ENCODE measurements at places on chromosomes 3 and 15.

DNA sequence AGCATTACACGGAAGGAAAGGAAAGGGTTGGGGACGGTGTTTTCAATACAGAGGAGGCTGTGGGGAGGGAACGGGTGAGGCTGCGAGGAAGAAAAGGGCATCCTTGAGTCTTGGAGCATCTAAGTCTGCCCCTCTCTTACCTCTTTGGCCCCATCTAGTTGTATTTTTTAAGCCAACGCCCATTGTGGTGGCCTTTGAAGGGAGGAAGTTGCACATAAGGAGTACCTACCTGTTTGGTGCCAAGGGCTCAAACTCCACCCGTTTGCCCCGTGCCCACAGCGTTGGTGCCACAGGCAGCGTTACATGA, 146.1 kb upstream of the UMPS start:
- DNase-seq = no peak

GRCh38 chr3:14392803-14393319, 9.5 kb upstream of the SLC6A6 start:
- DNase-seq = no peak

GRCh38 chr3:54065140-54065539, 57.2 kb upstream of the CACNA2D3 start:
- no peak for DNase-seq

DNA sequence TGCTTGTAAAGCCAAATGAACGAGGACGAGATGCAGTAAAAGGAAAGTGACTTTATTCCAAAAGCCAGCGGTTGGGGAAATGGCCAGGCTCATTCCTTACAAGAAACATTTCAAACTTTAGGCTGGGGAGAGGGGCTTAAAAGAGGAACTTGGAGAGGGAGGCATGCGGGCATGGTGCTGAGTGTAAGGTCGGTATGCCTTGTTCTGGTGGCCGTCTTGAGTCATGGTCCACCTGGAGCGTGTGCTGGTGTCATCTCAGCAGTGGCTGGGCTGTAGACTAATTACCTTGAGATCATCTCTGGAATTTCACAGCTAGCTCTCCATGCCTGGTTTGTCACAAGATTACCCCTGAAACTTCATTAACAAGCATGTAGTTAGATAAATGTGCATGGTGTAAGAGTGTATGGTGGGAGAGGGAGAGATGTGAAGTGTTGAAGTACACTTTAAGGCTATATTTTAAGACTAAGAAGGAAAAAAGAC, 156.4 kb upstream of the PFN2 start:
- no peak for DNase-seq

- DNase-seq = no peak
These were observed 32.0 kb upstream of the PPP4R2 start for GRCh38 chr3:72964633-72965032.

DNA sequence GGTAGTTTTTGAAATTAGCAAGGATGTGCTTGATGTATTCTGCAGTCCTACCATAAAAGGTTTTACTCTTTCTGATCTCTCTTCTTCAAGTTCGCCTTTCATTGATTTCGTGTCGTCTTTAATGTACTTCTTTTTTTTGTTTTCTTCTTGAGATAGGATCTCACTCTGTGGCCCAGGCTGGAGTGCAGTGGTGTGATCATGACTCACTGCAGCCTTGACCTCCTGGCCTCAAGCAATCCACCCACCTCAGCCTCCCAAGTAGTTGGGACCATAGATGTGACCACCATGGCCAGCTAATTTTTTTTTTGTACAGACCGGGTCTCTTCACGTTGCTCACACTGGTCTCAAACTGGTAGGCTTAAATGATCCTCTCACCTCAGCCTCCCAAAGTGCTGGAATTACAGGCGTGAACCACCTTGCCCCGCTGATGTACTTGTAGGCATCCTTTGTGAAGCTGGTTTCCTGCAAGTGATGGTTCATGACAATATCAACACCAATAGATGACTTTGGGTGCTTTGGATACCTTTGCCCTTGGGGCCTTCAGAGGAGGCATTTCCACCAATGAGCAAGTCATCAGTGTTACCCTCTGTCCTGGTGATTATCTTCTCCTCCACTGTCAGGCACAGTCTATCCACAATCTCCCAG, 28.9 kb upstream of the RNF7 start:
- no peak for DNase-seq

GRCh38 chr3:190886945-190887344, 24.5 kb upstream of the GMNC start:
- no peak for DNase-seq

GRCh38 chr3:188194332-188194731, 40.4 kb downstream of the LPP start:
- no peak for DNase-seq

GRCh38 chr3:88343264-88343663, 193.5 kb downstream of the C3orf38 start:
- no peak for DNase-seq

- no peak for DNase-seq
These were observed 18.8 kb downstream of the PCSK6 start for GRCh38 chr15:101470548-101471239.

- no peak for DNase-seq
These were observed 9.5 kb downstream of the CLDN18 start for GRCh38 chr3:138019281-138020069.

GRCh38 chr3:180188512-180189309, 152.0 kb upstream of the PEX5L start:
- DNase-seq = no peak

DNA sequence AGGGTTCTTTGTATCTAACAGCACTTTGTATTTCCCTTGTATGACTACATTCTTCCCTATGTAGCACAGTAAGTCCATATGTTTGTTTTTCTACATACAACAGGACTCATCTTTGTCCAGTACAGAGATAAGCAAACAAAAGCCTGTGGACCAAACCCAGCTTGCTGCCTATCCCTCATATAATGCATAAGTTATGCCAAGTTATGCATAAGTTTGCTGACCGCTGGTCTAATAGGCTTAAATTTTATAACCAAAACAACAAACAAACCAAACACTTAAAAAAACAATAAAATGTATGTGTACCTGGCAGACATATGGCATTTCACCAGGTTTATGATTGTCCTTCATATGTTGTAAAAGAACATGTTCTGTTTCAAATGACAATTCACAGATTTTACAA, 56.0 kb downstream of the ZNF280D start:
- DNase-seq = no peak

DNA sequence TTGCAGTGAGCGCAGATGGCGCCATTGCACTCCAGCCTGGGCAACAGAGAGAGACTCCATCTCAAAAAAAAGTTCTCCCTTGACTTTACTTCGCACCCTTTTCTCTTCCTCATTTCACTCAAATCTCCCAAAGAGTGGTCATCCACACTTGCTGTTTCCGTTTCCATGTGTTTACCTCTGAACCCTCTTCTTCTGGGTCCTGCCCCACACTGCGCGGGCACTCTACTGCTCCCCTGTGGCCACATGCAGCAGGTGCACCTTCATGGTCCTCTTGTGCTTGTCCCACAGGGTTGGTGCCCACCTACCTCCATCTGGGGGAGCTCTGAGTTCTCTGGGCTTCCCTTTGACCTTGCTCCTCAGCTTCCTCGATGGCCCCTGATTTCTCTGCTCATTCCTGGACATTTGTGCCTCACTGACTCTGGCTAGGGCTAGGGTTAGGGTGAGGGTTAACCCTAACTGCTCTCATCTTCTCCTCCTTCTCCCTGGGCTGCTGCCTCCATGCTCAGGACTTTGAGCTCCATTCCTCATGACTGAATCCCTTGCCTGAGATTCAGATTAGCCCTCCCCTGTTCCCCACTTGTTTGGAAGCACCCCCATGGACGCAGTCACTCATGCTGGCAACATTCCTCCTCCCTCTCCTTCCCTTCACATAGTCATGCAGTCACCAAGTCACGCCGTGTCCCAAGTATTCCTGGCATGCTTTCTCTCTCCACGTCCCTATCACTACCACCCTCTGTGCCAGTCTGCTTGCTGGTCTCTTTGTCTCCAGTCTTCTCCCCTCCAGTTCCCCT, 26.6 kb upstream of the KY start:
- no peak for DNase-seq

DNA sequence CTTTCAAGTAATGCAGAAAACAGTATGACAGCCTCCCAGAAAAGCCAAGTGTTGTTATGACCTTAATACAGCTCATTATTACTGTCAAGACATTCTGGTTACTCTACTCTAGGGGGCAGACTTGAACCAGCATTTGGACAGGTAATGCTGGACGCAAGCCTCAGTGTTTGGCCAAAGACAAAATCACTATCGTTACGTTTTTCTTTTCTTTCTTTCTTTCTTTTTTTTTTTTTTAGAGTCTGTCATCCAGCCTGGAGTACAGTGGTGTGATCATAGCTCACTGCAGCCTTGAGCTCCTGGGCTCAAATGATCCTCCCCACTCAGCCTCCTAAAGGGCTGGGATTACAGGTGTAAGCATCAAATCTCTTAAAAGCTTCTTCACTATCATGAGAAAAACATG, 29.4 kb upstream of the TMEM45A start:
- DNase-seq = peak; percentile 27

DNA sequence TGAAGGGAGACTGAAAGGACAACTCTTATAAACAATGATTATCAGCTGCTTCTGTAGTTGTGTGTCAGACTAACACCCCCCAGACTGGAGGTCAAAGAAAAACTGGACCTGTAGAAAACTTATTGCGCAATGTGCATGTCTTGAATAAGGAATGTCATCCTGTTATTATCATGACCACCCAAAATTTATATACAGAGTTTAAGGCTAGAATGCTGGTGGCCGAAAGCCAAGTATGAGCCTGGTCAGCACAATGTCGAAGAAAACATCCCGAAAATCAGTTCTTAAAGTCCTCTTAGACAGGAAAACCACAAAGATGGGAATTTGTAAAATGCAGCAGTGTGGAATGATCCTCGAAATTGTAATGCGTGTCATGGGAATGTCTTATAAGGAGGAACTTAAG, 29.3 kb downstream of the RFTN1 start:
- no peak for DNase-seq

DNA sequence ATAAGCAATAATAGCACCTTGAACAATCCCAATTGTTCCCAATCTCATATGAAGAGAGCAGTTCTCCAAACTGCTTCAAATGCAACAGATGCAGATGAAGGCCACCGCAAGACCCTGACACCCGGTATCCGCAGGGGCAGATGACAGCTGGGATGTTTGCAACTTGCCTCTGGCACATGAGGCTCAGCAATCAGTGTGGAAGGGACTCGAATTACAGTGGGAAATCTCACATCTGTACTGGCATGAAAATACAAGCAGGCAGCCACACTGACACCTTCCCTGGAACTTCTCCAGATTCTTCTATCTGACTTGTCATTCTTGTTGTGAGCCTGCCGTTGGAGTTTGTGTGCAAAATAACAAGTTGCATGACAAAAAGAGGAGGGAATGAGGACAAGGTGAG, 68.8 kb downstream of the WDR76 start:
- no peak for DNase-seq

- no peak for DNase-seq
These were observed 180.0 kb downstream of the KCNAB1 start for GRCh38 chr3:156300371-156300770.

GRCh38 chr15:48469271-48469670, 138.0 kb downstream of the DUT start:
- DNase-seq = no peak

GRCh38 chr3:20669184-20669583, 483.2 kb upstream of the SGO1 start:
- peak; percentile 6 for DNase-seq

- DNase-seq = no peak
These were observed 38.8 kb upstream of the SPTBN5 start for GRCh38 chr15:41932511-41933289.

- DNase-seq = peak; percentile 25
These were observed 72.6 kb upstream of the TNFSF10 start for GRCh38 chr3:172595664-172596393.

GRCh38 chr3:74534611-74535010, 79.8 kb downstream of the CNTN3 start:
- DNase-seq = no peak

DNA sequence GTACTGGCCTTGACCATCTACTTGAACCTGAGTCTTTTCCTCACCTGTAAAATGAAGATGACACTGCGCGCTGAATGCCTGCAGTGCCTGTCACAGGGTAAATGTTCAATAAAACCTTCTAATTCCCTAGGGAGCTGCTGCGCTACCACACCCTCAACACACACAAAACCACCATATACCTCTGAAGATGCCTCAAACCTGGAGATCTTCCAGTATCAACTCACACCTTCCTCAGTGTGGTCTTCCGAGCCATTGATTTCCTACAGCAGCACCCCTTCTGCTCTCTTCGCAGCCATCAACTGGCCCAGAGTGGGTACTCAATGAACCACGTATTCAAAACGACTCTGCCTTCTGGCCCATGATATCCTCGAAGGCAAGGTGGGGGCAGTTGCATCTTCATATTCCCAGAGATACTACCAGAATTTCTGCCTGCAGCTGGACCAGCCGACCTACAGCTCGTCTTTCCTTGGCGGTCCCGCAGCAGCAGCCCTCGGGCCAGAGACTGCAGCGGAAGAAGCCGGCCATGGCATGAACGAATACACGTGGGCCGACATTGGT, 695 bp downstream of the RPL32 start:
- no peak for DNase-seq

- no peak for DNase-seq
These were observed 22.6 kb upstream of the ANPEP start for GRCh38 chr15:89837134-89837829.

DNA sequence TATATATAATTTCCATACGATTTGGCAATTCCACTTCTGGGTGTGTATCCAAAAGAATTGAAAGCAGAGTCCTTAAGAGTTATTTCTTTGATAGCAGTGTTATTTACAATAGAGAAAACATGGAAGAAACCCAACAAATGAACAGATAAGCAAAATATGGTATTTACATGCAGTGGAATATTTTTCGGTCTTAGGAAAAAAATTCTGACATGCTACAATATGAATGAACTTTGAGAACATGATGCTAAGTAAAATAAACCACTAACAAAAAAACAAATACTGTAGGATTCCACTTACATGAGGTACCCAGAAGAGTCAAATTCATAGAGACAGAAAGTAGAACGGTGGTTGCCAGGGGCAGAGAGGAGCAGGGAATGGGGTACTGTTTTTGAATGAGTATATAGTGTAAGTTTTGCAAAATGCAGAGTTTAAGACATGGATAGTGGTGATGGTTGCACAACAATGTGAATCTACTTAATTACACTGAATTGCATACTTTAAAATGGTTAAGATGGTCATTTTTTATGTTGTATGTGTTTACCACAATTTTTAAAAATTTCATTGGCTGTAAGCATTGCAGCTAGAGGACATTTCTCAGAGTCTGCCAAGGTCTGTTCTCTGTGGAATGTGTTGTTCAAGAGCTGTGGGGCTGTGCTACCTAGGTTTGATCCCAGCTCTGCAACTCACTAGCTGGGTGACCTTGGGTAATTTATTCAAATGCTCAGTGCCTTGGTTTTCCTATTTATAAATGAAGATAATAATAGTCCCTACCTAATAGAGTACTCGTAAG, 122.1 kb downstream of the MEX3B start:
- no peak for DNase-seq

GRCh38 chr15:83477808-83478537, 30.8 kb downstream of the SH3GL3 start:
- no peak for DNase-seq

DNA sequence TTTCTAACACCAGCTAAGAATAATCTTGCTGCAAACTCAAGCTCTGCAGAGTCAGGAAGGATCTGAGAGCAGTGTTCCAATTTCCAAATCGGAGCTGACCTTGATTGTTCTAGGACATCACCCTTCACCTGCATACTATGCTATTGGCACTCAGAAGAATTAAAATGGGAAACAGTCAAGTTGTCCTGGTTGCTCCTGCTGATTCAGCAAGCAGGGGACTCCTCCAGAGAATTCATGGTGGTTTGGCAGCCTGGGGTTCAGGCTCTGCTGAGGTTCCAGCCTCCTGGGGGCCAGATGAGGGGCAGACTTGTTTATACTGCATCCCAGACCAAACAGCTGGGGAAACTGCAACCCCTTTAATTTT, 213.7 kb upstream of the ADAMTS9 start:
- DNase-seq = no peak

All from frontal cortex (tissue), 4 donors.